ENCODE measurements at places on chromosomes 3 and 15. TPM values are rescaled to one million over a fixed set of nuclear protein-coding genes. Genes with fewer than 3 reads are reported as not detected.

- DNase-seq, result no peak
Observed at GRCh38 chr15:68717951-68718350, 102.7 kb downstream of the ANP32A start.

Gene STRIT1
- total RNA-seq, result not detected

Gene KY
- total RNA-seq, result 0.32 TPM

- peak; percentile 65 for DNase-seq
Observed at GRCh38 chr3:8954938-8955763, 8.1 kb downstream of the RAD18 start.

DNA sequence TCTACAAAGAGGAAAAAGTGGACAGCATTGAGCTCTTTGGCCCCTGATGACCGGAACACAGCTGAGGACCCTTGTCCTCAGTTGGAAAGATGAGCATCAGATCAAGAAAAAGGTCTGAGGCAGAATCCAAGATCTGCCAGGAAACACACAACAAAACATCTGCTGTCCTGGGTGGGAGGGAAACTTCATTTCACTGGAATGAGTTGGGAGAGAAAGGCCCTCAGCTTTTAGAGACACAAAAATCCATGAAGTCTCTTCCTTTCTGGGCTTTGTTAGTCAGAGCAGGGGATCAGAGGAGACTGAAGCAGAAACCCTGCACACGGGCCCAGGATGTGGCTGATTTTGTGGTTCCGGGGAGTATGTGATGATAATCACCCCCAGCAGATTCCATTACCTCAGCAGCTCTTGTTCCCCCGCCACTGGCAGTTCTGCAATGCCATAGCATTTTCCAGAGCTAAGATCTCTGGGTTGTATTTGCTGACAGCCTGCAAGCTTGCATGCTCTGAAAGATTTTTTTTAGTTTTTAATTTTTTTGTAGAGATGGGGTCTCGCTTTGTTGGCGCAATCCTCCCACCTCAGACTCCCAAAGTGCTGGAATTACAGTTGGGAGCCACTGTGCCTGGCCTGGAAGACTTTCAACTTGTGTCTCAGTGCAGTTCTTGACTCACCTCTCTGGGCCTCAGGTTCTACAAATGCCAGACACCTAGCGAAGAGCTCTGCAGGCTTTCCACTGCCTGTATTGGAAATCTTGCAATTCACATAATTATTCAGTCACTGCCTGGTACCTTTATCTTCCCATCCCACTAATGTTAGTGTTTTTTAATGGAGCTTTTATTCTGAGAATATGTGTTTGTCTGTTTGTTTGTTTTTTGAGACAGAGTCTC is 5.8 kb upstream of the TATDN2 start:
- DNase-seq, result no peak

Gene ANKRD34C
- not detected for total RNA-seq

- peak; percentile 49 for DNase-seq
Observed at GRCh38 chr3:178966299-178967176, 105.1 kb downstream of the ZMAT3 start.

Gene THSD4
- total RNA-seq, result 76.4 TPM
